Cardiac muscle cell (in vitro differentiated cells and primary cell): ENCODE measurements at places on chromosomes 11 and 22. TPM values are rescaled to one million over a fixed set of nuclear protein-coding genes. Genes with fewer than 3 reads are reported as not detected.

DNA sequence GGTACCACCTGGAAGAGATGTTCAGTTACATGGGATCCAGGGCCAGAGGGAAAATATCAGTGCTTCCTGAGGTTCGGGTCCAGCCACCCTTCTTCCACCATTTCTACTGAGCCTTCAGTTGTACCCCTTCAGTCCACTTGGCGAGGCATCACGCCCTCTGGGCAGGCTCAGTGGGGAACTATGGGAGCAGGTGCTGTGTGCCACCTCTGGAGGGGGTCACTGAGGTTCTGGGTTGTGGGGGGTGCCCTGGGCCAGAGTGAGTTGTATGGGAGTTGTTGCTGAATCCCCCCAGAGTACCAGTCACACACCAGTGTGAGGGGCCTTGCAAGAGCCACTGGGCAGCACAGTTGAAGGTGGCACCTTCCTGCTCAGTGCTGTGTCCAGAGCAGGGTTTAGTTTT, 2.7 kb upstream of the SREBF2 start:
- DNase-seq, result no peak
- H3K4me3 ChIP-seq, result no peak overlapping the region
- no peak overlapping the region for H3K27ac ChIP-seq
- H3K27me3 ChIP-seq, result no peaks in the 10 kb centered on the region
- H3K36me3 ChIP-seq, result no peaks in the 10 kb centered on the region

- H3K27ac ChIP-seq, result no peak overlapping the region
- no peak overlapping the region for H3K4me3 ChIP-seq
- H3K4me1 ChIP-seq, result no peaks in the 10 kb centered on the region
- no peaks in the 10 kb centered on the region for H3K27me3 ChIP-seq
- DNase-seq, result no peak
- no peaks in the 10 kb centered on the region for H3K36me3 ChIP-seq
Observed at GRCh38 chr11:118984825-118985224, 13.1 kb upstream of the CENATAC start.

- DNase-seq, result no peak
- H3K36me3 ChIP-seq, result no peaks in the 10 kb centered on the region
- H3K27ac ChIP-seq, result no peak overlapping the region
- H3K4me1 ChIP-seq, result no peaks in the 10 kb centered on the region
- H3K4me3 ChIP-seq, result no peak overlapping the region
Observed at GRCh38 chr11:14417186-14417585, 58.2 kb upstream of the RRAS2 start.

MYBPC3 gene
- polyA plus RNA-seq, result 476 and 751 TPM in 2 replicates

- no peak overlapping the region for H3K4me3 ChIP-seq
- H3K27ac ChIP-seq, result no peak overlapping the region
- no peaks in the 10 kb centered on the region for H3K36me3 ChIP-seq
- H3K27me3 ChIP-seq, result no peaks in the 10 kb centered on the region
- peaks cover 7% of the 10 kb centered on the region for H3K4me1 ChIP-seq
Observed at GRCh38 chr11:102291831-102292230, 25.5 kb upstream of the BIRC3 start.

GRCh38 chr22:41237707-41238569, 2.8 kb downstream of the CHADL start:
- peak; percentile 50 for DNase-seq
- no peaks in the 10 kb centered on the region for H3K4me1 ChIP-seq
- no peaks in the 10 kb centered on the region for H3K36me3 ChIP-seq
- peak overlapping the region; percentile 10 for H3K4me3 ChIP-seq
- H3K27me3 ChIP-seq, result no peaks in the 10 kb centered on the region

- no peak overlapping the region for H3K27ac ChIP-seq
- H3K36me3 ChIP-seq, result no peaks in the 10 kb centered on the region
- no peaks in the 10 kb centered on the region for H3K4me1 ChIP-seq
- no peaks in the 10 kb centered on the region for H3K27me3 ChIP-seq
- H3K4me3 ChIP-seq, result no peak overlapping the region
Observed at GRCh38 chr11:86099874-86100273, 31.0 kb upstream of the PICALM start.

PCNX3 gene
- polyA plus RNA-seq, result 18.9 and 22.0 TPM in 2 replicates

CSNK2A3 gene
- 0.49 and 0.98 TPM in 2 replicates for polyA plus RNA-seq

DNA sequence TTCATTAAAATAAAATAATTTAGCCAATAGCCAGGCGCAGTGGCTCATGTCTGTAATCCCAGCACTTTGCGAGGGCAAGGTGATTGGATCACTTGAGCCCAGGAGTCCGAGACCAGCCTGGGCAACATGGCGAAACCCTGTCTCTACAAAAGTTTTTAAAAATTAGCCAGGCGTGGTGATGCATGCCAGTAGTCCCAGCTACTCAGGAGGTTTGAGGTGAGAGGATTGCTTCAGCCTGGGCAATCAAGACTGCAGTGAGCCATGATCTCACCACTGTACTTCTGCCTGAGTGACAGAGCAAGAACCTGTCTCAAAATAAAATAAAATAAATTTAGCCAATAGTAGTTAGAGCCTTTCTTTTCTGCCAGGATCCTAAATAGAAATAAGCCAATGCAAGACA, 12.2 kb downstream of the HPS5 start:
- H3K36me3 ChIP-seq, result peaks cover 45% of the 10 kb centered on the region
- H3K27ac ChIP-seq, result no peak overlapping the region
- H3K4me3 ChIP-seq, result no peak overlapping the region
- H3K4me1 ChIP-seq, result peaks cover 11% of the 10 kb centered on the region
- DNase-seq, result no peak

DNA sequence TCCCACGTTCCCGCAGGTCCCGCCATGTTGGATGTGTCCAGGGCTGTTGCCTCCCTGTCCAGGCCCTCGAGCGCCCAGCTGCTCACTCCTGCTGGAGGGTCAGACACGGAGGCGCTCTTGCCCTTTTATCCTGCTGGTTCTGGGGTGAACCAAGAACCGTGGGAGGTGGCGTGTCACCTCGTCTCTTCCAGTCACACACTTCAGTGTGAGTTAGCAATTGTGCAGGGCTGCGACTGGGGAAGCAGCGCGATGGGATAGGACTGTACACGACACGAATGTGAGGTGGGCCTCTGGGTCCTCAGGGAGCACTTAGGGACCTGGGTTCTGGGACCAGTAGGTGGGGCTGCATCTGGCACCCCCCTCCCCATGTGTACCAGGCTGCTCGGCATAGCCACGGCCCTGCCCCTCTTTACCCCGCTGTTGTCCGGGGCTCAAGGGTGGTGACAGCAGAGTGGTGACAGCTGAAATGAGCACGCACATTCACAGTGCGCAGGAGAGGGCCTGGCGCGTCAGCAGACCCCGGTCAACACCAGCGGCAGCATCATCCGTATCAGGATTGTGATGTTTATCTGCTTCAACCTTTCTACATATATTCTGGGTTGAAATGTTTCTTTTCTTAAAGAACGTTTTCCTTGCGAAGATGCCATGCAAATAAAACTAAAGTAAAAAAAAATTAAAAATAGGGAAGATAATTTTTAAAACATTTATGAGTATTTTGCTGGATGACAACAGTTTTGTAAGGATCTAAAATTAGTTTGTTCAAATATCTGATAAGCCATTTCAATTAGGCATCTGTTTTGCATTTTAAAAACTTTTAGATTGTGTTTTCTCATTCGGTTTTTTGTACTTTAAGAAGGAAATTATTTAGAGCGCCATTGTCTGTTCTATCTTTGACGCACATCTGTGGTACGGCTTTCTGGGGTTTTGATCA, 210.7 kb downstream of the TBC1D22A start:
- H3K27ac ChIP-seq, result no peak overlapping the region
- DNase-seq, result no peak
- peaks cover under 1% of the 10 kb centered on the region for H3K27me3 ChIP-seq
- peaks cover 12% of the 10 kb centered on the region for H3K4me1 ChIP-seq

GAL gene
- 1.4 and 5.9 TPM in 2 replicates for polyA plus RNA-seq

- no peak overlapping the region for H3K27ac ChIP-seq
- no peak for DNase-seq
- H3K27me3 ChIP-seq, result no peaks in the 10 kb centered on the region
- no peaks in the 10 kb centered on the region for H3K36me3 ChIP-seq
Observed at GRCh38 chr11:64728757-64729365, 5.9 kb upstream of the NRXN2 start.

C11orf91 gene
- 0.23 TPM in 1 of 2 replicates, not detected in the other for polyA plus RNA-seq

DNA sequence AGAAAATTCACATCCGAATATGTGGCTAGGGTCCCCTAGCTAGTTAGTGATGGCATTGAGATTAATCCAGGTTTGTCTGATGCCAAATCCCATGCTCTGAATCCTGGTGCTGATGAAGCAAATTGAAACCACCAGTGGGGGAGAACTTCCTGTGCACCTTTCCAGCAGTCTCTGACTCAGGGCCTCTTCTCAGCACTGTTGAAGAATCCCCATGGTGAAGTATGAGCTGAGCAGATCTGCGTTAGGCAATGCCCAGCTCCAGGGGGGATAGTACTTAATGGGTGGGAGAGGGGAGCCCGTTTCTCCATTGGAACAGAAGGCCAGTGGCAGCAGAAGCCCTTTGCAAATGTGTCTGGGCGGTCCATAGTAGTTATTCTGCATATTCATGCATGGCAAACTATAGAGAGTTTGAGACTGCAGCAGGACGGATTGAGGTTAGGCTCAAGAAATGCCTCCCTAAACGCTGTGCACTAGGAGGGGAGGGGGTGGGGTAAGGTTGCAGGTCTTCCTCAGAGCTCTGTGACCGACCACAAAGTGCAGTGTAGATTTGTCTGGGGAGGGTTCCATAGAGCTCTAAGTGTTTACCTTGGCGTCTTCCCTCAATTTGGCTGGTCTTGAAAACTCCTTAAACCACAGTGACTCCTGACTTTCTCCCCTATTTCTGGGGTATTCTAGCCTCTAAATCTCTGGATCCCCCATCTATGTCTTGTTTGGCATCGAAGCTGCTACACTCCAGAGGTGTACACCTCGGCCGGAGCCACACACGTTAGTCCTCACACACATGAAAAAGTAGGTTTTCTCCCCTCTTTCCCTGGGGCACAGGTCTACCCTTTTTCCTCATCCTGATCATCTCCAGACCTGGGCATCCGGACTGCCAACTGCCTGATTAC, 4.8 kb downstream of the POU2F3 start:
- H3K4me3 ChIP-seq, result no peak overlapping the region
- DNase-seq, result no peak

DNA sequence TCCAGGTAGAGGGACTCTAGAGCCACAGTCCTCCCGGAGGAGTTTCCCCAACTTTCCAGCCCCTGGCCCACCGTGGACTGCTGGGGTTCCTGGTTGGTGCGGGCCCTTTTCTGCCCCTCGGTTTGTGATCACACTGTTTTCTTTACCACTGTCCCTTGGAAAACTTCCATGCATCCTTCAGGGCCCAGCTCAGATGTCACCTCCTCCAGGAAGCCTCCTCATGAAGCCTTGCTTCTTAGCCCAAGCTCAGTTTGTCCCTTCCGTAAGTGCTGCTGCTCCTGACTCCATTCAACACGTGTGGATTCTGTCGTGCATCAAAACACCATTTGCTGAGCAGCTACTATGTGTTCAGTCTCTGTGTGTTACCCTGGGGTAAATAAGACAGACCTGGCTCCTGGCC, 15.9 kb upstream of the TPCN2 start:
- H3K36me3 ChIP-seq, result no peaks in the 10 kb centered on the region
- H3K27ac ChIP-seq, result no peak overlapping the region
- DNase-seq, result no peak

KBTBD3 gene
- polyA plus RNA-seq, result 16.8 and 21.8 TPM in 2 replicates

GNAZ gene
- 1.8 and 2.5 TPM in 2 replicates for polyA plus RNA-seq

- no peaks in the 10 kb centered on the region for H3K36me3 ChIP-seq
- H3K4me3 ChIP-seq, result no peak overlapping the region
- peaks cover 12% of the 10 kb centered on the region for H3K4me1 ChIP-seq
- H3K27me3 ChIP-seq, result no peaks in the 10 kb centered on the region
Observed at GRCh38 chr11:88169471-88169870, 5.8 kb downstream of the RAB38 start.

CASP4 gene
- polyA plus RNA-seq, result 0.78 TPM in 1 of 2 replicates, not detected in the other

DNA sequence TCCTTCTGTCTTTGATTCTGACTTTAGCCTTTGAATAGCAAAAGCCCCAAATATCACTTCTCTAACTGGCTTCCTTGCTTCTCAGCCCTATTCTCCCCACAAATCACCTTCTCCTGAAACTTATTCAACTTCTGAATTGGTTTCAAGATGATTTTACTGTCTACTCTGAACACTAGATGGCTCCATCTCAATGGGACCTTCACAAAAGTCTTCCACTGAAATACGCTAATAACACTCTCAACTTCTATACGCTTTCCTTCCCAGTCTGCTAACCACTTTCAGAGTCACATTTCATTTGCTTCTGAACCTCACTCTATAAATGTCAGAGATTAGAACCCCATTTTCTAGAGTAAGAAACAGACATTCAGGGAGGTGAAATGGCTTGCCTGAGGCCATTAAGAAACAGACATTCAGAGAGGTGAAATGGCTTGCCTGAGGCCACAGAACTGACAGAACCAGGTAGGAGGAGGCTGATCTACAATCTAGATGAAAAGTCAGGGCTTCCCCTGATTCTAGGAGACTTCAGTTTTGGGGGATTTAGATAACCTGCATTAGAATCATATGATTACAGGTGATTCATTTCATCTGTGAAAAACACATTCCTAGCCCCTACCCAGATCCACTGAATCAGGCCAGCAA, 20.6 kb downstream of the MORC2 start:
- H3K4me3 ChIP-seq, result no peak overlapping the region
- DNase-seq, result peak; percentile 78
- no peaks in the 10 kb centered on the region for H3K27me3 ChIP-seq
- peaks cover 71% of the 10 kb centered on the region for H3K36me3 ChIP-seq

MICAL2 gene
- 153 and 191 TPM in 2 replicates for polyA plus RNA-seq

CFAP300 gene
- polyA plus RNA-seq, result 3.1 and 7.2 TPM in 2 replicates

DNA sequence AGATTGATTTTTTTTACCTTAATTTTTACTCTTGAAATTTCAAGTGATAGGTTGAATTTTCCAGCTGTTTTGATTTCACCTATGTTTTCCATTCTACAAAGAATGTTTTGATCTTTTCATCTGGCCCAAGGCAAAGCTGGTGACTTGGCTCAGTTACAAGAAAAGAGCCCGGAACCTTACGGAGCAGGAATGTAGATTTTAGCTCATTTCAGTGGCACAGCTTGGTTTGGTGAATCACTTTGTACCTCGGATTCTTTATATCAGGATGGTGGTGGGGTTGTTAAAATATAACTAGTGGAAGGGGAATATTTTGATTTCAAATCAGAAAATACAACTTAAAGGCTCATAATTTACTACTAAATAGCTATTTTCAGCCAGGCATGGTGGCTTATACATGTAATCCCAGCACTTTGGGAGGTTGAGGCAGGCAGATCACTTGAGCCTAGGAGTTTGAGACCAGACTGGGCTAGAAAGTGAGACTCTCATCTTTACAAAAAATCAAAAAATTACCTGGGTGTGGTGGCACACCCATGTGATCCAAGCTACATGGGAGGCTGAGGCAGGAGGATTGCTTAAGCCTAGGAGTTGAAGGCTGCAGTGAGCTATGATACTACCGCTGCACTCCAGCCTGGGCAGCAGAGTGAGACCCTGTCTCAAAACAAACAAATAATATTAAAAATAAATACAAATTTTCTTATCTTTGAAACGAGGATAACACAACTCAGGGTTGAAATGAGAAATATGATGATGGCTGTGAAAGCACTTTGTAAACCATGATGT, 9.4 kb upstream of the GRIK4 start:
- no peak for DNase-seq
- H3K36me3 ChIP-seq, result no peaks in the 10 kb centered on the region
- no peak overlapping the region for H3K27ac ChIP-seq
- H3K27me3 ChIP-seq, result peaks cover 26% of the 10 kb centered on the region
- no peak overlapping the region for H3K4me3 ChIP-seq

NPTXR gene
- polyA plus RNA-seq, result 4.0 and 4.2 TPM in 2 replicates
